ENCODE measurements at places on chromosomes 7 and 10.

DNA sequence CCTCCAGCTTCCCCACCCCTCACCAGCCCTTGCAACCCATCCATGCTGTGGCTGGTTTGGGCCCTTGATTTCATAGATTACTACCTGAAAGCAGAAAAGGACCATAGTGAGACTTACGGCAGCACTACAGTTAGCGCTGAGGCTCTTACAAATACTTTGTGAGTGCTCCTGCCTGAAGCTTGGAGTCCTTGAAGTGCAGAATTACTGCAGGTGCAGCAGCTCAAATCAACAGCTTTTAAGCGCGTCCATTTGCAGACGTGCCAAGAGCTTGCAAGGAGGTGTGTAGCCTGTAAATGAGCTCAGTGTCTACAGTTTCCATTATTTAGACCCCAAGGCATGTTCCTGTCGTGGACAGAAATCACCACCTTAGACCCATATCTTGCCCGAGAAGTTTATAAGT is 103.0 kb downstream of the CELF2 start:
- no peak for DNase-seq

GRCh38 chr10:114030140-114030539 is 13.5 kb upstream of the ADRB1 start:
- no peak for DNase-seq

DNA sequence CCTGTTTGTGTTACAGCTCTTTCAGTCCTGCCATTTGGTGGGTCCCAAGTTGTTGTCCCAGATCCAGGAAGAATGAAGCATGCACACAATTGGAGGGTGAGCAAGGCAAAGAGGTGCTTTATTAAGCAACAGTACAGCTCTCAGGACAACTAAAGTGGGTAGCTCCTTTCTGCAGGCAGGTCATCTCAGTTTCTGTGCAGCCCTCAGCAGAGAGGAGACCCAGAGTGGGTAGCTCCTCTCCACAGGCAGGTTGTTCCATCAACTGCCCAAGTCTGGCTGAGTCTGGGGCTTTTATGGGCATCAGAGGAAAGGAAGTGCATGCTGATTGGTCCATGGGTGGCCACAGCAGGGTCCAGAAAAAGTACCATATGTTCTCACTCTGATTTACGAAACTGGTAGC is 624.5 kb downstream of the LRMDA start:
- DNase-seq: no peak

DNA sequence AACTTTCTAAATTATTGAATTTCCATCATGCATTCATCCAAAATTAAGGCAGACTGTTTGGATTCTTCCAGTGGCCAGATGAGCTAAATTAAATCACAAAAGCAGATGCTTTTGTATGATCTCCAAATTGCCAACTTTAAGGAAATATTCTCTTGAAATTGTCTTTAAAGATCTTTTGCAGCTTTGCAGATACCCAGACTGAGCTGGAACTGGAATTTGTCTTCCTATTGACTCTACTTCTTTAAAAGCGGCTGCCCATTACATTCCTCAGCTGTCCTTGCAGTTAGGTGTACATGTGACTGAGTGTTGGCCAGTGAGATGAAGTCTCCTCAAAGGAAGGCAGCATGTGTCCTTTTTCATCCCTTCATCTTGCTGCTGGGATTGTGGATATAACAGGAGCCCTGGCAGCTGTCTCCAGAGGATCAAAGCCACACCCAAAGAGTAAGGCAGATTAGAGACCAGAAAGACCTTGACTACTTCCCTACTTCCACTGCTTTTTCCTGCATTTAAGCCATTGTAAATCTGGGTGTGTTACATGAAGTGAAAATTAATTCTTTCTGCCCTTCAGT is 8.2 kb upstream of the CFAP69 start:
- peak; percentile 42 for DNase-seq

DNA sequence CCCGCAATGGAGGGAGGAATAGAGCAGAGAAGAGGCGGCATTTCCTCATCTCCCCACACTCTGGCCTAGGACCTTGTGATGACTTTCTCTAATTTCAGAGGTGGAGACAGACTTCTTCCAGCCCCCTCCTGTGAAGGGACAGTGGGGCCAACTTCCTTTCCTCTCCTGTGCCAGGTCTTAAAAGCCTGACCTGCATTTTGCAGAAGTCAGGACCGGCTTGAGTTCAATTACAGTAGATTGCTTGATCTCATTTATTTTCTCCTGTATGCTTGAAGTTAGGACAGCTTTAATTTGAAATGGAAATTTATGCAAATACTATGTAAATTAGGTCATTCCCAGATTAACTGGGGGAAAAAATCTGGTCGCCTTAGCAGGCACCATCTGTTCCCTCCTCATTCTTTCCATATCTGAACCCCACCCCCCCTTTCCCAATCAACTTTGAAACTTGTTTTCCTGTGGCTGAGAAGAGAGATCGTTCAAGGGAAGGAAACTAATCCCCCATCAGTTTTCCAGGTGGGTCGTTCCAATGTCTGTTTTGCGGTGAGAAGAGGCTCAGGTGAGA is 57.1 kb downstream of the SYPL1 start:
- no peak for DNase-seq

DNA sequence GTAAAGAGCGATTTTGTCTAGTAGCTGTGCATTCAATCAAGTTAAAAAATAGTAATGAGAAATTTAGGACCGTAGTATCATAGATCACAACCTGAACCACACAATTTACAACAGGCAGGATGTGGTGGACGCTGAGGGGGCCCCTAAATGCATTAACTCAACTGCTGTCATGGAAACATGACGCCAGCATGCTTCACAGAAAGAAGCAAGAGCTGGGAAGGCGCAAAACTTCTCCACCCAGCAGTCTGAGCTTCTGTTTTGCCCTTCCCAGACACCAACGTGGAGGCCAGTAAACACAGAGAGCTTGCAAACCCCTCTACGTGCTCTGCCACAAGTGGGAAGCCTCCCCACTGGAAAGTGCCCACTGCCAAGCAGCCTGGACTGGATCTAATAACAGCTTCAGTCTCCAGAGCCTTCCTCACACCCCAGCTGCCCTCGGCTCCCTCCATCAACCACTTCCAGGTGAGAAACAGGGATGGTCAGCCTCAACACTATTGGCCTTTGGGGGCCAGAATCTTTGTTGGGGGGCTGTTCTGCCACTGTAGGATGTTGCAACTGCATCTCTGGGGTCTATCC is 151.8 kb downstream of the SFMBT2 start:
- DNase-seq: no peak

GRCh38 chr10:27393961-27394360 is 110.1 kb upstream of the RAB18 start:
- no peak for DNase-seq

- DNase-seq: no peak
These were observed 119.9 kb downstream of the LRRC18 start for GRCh38 chr10:48819783-48820182.

GRCh38 chr10:68586606-68587305 is 26.6 kb downstream of the TET1 start:
- DNase-seq: no peak

DNA sequence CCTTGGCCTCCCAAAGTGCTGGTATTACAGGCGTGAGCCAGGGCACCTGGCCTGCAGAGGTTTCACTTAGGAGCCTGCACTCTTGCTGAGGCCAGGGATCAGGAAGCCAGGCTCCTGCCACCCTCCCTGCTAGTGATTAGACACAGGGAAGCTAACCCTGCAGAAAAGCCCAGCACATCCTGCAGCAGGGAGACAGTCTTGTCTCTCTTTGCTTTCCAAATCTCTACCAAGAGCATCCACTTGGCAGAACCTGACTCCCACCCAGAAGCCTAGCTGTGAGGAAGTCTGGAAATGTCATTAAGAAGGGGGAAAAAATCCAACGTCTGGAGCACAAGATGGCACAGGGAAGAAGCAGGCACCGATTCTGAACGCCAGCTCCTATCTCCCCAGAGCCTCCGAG is 8.0 kb upstream of the FAM171A1 start:
- no peak for DNase-seq

DNA sequence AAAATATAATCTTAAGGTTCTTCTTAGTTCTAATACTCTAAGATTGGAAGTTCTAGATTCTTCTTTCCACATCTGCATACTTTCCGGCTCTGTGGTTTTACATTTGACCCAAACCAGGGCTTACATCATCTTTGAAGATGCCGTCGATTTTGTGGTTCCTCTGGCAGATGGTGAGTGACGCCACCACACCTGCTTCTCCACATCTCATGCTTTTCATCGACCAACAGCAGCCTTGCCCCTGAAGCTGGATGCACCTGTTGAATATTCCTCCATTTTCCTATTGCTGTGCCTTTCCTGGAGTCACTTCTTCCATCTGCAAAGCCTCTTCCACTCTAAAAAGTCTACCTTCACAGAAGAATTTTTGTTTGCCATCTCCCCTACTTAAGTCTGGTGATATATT is 121.3 kb downstream of the PRKCQ start:
- DNase-seq: no peak

- DNase-seq: no peak
These were observed 204.3 kb downstream of the PTEN start for GRCh38 chr10:88067737-88068136.

- DNase-seq: no peak
These were observed 107.7 kb upstream of the ADO start for GRCh38 chr10:62696798-62697197.

Measured in muscle of back (tissue), 13 donors.